GM23338 (cell line): ENCODE measurements at places on chromosomes 7 and 10. TPM values are rescaled to one million over a fixed set of nuclear protein-coding genes. Genes with fewer than 3 reads are reported as not detected.

GRCh38 chr10:79266084-79266483 lies 81.2 kb upstream of the PPIF start:
- DNase-seq: no peak

GRCh38 chr10:49749144-49749543 lies 13.0 kb downstream of the OGDHL start:
- DNase-seq: no peak

The DKK1 gene
- not detected in 2 replicates for total RNA-seq

GRCh38 chr10:88165849-88166271 lies 302.4 kb downstream of the PTEN start:
- DNase-seq: no peak

The IKZF1 gene
- 0.43 and 1.8 TPM in 2 replicates for total RNA-seq

- peak; percentile 27 for DNase-seq
Observed at GRCh38 chr7:44769376-44769775, 20.7 kb downstream of the ZMIZ2 start.

- no peak for DNase-seq
Observed at GRCh38 chr10:26417136-26417535, 21.0 kb upstream of the APBB1IP start.

- DNase-seq: no peak
Observed at GRCh38 chr7:151377406-151377805, 32.4 kb downstream of the WDR86 start.

The GLUD1 gene
- 140 and 144 TPM in 2 replicates for total RNA-seq
